ENCODE measurements at places on chromosomes 4 and X. TPM values are rescaled to one million over a fixed set of nuclear protein-coding genes. Genes with fewer than 3 reads are reported as not detected.

The SUPT20HL1 gene
- not detected for total RNA-seq

DNA sequence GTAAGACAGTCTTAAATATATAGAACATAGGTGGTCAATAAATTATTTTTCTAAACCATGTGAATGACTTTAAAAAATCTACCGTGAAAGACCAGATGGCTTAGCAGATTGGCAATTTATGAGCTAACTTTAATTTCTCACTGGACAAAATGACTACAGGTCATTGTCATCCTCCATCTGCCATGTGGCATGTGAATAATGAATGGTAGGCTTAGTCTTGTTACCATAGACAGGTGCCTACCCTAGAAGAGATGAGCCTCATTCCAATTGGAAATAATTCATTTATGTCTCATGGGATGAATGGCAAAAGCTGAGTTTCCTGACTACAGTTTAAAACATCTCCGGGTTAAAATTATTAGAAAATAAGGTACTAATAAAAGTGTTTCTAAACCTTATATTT lies 1043.3 kb downstream of the FAT4 start:
- DNase-seq = no peak

DNA sequence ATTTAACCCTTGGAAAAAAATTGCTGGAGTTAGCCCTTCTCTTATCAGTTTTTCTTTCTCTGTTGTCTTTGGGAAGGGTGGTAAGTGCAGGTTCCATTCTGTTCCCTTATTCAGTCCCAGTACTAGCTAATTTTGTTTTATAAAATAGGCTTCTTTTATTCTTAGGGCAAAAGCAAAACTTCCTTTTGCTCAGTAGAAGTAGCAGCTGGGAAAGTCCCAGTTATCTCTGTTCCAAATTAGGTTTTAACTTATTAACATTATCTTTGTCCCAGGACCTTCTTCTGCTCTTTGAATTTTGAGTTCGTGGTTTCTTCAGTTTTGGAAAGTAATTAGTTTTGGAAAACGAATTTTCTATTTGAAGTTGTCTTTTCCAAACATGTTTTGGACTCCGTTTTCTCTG lies 61.1 kb downstream of the BANK1 start:
- no peak for DNase-seq

The EMD gene
- 62.4 TPM for total RNA-seq

DNA sequence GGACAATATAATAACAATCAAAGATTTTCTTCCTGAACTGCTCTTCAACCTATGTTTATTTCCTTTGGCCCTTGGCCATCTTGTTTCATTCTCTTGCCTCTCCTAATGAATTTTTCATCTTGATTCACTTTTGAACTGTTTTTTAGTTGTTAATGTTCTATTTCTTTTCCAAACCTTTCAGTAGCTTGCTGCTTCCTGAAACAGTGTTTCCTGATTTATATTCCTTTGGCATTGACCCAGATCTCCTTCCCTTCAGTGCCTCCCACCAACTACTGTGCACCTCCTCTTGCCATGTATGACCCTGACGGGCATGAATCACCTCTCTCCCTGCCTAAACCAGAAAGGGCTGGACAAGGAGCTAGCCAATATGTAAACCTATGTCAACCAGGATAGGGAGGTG lies 25.6 kb upstream of the SPP1 start:
- peak; percentile 68 for DNase-seq

The ERCC6L gene
- 4.3 TPM for total RNA-seq

GRCh38 chr4:121272526-121272925 lies 108.3 kb downstream of the QRFPR start:
- no peak for DNase-seq

The ACOX3 gene
- 20.3 TPM for total RNA-seq

DNA sequence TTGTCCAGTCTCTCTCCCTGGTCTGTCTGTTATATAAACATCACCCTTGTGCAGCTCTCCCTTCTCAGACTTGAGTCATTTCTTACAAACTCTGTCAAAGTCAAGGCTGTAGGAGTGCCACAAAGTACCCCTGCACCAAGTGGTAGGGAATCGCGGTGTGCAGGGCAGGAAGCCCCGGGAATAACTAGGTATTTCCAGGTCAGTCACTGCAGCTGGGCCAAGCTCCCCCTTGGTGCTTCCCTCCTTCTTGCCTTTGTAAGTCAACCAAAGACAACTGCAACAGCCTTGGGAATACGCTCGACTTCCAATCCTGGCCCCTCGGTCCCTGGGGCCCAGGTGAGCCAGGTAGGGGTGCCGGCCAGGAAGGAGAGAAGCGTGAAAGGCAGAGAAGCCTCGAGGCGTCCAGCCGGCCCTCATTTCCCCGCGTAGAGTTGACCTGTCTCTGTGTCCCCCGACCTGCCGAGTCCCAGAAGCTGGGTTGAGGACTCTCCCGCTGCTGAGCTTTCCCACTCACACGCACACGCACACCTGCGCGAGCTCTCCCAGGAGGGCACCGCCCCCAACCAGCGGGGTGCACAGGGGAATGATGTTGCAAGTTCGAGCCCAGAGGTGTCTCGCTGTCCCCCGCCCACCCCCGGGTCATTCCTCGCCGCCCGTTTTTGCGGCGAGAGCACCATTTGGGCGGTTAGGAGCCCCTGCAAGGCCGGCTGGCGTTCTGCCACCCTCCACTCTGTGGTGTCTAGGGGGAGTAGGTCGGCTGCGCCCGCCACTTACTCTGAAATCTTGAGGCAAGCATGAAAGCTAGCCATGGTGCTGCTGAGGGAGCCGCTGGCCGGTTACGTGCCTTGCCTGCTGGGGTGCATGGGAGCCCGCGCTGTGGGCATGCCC lies 22.8 kb upstream of the KIAA1210 start:
- DNase-seq = no peak

The GPR119 gene
- not detected for total RNA-seq

DNA sequence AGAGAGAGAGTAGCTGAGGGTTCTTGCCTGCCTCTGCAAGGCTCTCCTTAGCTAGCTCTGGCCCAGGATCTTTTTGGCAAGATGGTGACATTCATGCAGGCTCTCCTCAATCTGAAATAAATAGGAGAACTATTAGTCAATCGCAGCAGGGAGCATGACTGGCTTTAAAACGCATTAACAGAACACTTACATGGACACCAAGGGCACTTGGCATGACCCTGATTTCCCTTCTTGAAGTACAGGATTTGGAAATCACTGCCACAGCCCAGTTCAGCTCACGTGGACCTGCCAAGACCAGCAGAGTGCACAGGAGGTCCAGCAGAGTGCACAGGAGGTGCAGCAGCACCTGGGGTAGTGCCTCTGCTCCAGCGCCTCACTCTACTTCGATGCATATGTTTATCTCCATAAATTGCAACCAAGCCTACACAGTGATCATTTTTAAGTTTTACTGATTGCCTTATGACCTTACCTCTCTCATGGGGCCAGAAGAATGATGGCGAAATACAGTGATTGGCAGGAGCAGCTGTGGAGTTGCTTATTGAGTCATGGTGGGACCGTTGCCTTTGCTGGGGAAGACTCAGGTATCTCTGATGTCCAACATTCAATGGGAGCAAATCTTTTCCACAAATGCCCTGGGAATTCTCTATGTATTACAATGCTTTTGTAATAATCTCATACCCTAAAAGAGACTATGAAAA lies 122.4 kb downstream of the SYNPO2 start:
- peak; percentile 84 for DNase-seq

GRCh38 chrX:101357166-101357795 lies 8.7 kb upstream of the TIMM8A start:
- no peak for DNase-seq

- no peak for DNase-seq
Observed at GRCh38 chrX:51158231-51158630, 174.4 kb upstream of the NUDT10 start.

GRCh38 chr4:72513227-72513626 lies 55.8 kb downstream of the ADAMTS3 start:
- DNase-seq = no peak

- no peak for DNase-seq
Observed at GRCh38 chrX:75786290-75786689, 1.2 kb upstream of the MAGEE2 start.

- DNase-seq = no peak
Observed at GRCh38 chr4:153421941-153422340, 44.2 kb upstream of the TMEM131L start.

GRCh38 chrX:13664020-13664419 lies 11.1 kb downstream of the TCEANC start:
- no peak for DNase-seq

The COL4A6 gene
- total RNA-seq = 0.46 TPM

The CNKSR2 gene
- not detected for total RNA-seq

The SERTM2 gene
- total RNA-seq = not detected

DNA sequence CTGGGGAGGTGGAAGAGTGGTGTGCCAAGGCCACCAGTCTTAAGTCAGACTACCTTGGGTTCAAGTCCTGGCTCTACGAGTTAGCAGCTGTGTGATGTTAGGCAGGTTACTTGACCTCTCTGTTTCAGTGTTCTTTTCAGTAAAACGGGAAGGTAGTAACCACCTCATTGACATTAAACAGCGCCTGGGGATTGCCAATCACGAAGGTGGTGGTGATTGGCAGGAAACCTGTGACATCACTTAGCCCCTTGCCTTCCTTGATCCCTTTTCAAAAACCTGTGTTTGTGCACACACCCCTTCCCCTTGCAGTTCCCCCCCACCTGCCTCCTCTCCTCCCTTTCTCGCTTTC lies 7.6 kb downstream of the KLF3 start:
- DNase-seq = no peak

GRCh38 chrX:56314334-56314733 lies 82.2 kb downstream of the KLF8 start:
- DNase-seq = no peak

The RNF212 gene
- total RNA-seq = not detected

DNA sequence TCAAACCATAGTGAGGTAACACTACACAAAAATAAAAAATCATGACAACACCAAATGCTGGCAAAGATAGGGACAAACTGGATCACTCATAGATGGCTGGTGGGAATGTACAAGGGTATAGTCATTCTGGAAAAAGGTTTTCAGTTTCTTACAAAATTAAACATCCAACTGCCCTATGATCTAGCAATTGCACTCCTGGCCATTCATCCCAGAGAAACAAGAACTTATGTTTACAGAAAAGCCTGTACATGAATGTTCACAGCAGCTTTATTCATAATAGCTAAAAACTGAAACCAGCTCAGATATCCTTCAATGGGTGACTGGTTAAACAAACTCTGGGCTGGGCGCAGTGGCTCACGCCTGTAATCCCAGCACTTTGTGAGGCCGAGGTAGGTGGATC lies 43.3 kb downstream of the NYX start:
- DNase-seq = no peak

DNA sequence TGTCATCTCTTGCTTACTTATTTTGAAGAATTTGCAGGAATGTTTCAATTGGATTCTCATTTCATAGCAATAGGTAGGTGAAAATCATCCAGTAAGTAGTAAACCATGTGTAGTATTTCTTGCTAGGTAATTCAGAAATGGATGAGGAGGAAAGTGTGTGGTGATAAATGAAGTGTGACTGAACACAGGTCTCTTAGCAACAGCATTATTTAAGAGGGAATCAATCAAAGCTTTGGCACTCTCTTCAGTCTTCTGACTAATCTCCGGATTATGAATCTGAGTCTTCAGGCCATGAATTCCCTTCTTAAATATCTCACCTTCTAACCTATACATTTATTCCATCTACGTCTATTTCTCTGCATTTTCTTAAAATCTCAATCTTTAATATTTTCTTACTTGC lies 55.8 kb upstream of the ARHGAP24 start:
- no peak for DNase-seq

Data from MG63 (cell line).